ENCODE measurements at places on chromosomes 11 and 22.

DNA sequence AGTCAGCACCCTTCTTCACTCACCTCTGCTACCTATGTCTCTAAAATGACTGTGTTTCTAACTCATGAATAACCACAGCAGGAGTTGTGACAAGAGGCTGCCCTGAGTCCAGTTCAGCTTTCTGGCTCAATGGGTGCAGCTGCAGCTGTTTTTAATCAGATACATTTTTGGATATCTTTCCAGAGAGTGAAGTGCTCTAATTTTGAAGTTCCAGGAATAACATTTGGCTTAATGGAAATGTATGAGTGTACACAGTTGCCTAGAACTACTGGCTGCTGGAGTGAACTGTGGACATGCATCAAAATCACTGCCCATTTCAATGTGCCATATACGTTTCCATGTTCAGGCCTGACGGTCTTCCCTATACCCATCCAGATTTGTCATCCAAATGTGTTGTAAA is 769.5 kb upstream of the ANO3 start:
- DNase-seq, result no peak

DNA sequence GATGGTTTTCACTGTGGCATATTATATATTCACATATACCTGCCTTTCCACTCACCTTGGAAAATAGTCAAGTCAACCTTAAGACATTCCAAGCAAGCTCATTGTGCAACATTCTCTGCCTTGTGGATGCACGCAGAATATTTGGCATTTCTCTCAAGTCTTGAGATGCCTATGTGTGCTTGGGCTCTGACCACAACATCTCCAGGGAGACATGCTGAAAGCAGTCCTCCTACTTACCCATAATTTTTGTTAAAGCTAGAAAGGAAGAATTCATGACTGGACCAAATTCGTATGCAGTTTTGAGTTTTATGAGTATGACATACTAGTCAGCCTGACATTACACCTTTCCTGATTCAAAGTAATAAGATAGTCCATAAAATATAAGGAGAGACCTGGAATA is 684.0 kb downstream of the OPCML start:
- DNase-seq, result peak; percentile 26

DNA sequence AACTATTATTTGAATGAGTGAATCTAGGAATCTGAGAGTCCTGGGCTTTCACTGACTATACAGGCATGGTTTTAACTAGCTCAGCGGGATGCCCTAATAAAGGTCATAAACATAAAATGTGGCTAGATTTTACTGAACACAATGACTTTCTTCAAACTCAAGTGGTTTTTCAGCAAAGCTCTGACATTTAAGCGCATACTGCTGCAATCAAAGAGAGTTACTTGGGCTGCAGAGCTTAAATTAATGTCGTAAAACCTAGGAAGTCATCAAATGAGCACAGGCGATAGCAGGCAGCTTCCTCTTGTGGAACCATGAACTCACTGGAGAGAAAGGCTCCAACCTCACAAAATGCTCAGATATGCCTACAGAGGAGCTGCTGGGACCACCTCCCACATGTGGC is 6.7 kb downstream of the CSNK2A3 start:
- no peak for DNase-seq

- DNase-seq, result no peak
Observed at GRCh38 chr11:108122166-108122628, 830 bp downstream of the ACAT1 start.

DNA sequence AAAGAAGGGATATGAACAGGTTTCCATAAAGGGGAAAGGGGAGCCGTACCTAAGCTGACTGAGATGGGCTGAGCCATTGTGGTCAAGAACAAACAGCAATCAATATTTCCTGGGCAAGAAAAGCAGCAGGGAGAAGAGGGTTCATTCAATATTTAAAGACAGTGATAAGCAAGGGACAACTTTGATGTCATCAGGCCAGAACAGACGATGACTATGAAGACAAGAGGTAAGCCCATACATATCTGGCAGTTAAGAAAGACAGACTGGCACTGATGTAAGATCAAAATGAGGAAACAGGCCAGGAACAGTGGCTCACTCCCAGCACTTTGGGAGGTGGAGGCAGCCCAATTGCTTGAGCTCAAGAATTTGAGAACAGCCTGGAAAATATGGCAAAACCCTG is 2.4 kb downstream of the OR5A2 start:
- no peak for DNase-seq

GRCh38 chr11:99383648-99384245 is 363.0 kb downstream of the CNTN5 start:
- DNase-seq, result no peak

DNA sequence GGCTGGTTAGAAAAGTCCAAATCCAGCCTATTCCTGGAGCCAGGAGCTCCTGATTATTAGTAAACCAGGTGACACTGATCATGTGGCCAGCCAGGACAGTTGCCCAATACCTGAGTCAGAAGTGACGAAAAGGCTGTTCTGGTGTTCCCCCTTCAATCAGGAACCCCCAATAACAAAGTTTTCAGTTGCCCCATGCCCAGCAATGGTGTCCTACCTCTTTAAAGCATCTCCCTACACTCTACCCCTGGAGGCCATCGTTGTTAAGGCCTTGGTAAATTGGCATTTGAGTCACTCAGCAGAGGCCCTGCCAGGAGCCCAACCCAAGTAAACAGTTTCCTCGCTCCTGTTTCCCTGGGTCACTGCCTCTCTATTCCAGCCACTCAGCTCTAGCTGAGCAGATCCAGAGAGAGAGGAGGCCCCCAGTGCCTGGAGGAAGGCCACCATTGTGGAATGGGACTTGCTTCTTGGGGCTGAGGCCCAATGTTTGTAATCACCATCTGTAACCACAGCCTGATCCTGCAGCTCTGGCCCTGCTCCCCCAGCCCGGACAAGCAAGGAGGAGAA is 25.0 kb downstream of the ARHGAP1 start:
- no peak for DNase-seq

DNA sequence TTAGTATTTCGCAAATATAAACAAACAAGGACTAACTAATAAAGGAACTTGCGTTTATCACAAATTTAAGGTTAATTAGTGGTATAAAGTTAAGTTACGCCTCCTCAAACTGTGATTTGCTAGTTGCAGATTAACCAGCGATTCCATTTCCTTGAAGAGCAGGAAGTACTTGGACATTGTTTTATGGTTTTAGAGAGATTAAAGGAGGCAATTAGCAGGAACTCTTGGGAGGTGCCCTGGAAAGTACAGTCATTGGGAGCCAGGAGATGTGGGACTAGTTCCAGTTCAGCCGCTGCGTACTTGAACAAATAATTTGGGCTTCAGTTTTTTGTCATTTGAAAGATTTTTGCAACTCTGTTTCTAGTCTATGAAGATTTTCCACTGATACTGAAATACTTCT is 3.3 kb downstream of the FAM118B start:
- no peak for DNase-seq

DNA sequence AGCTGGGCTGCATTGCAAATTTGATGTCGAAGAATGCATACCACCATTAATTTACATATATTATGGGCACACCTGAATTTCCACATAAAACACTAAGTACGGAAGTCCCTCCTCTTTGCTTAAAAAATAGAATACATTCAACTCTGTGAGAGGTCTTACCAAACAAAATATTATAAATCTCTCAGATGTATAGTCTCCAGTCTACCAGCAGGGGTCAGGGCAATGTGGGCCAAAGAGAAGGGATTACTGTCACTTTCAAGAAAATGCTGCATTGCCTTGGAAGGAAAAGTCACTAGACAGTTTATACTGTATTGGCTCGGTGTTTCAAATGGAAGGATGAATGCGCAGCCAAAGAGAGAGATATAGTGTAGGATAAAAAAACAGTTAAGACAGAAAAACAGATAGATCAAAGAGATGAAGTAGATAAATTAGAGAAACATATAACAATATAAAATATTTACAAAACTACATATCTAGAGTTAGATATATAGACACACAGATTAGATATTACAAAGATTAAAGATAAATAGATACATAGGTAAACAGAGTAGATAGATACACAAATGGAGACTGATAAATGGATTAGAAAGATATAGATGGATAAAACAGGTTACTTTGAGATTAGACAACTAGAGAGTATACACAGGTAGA is 20.9 kb downstream of the SERGEF start:
- peak; percentile 51 for DNase-seq

GRCh38 chr11:20457001-20457799 is 69.7 kb downstream of the PRMT3 start:
- no peak for DNase-seq

DNA sequence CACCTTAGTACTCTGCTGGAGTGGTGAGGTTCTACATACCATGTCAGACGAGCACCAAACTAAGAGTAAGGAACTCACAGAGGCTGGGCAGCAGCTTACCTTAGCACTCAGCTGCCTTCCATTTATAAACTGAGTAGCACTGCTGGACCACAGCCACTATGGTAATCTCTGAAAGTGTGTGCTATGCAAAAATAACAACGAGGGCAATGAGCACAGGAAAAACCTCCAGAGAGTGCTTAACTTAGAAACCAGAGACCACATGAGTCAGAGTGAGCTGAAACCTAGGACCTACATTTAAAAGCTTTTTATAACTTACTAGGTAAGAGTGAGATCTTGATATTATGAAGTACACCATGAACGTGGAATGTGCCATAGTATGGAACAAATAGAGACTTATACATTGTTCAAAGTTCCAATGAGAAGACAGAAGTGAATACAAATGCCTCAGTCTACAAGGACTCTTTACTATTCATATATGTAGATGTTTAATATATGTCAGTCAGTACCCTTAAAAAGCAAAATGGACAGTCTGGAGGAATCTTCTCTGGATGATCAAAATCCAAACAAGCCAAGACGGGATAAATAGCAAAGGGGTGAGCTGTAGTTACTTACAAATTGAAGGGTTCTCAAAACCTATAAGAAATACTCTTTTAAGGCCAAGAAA is 17.2 kb upstream of the CD59 start:
- DNase-seq, result no peak

DNA sequence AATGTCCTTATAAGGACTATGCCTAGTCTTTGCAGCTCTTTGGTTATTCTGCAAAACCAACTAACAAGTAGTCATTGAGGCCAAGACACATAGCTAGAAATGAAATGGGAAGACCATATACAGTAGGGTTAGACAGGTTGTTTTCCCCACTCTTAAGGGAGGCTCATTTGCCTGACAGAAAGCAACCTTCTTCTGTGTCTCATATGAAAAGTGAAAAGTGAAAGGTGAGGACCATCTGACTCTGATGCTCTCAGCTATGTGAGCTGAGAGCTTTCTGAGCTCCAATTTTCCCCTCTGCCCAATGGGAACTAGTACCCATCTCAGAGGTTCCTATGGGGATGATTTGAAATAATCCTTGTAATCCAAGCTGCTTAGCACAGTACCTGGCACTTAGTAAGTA is 142.0 kb upstream of the BDNF start:
- no peak for DNase-seq

DNA sequence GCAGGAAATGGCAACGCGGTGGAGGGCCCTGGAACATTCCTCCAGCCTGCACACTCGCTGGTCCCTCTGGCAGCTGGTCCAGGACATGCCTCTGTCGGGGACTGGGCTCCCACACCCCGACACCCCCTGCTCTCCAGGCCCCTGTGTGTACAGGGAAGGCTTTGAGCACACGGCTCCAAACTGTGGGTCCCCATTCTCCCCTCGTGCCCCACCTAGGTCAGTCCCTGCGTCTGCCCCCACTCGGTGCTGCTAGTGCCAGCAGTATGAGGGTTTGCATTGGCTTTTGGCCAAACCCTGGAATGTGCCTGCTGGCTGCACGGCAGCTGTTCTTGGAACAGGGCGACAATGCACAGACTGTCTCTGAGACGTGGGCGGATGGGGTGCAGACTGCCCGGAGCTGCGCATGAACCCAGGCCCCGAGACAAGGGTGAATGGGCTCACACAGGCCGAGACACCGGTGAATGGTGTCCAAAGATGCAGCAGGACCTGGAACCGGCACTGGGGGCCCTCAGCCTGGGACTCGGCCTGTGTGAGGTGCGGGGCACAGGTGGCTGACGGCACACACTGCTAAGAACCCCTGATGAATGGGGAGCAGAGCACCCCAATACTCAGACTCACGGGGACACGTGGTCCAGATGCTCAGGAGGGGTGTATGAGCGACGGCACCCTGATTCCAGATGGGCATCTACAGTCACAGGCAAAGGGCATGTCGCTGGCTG is 7.5 kb upstream of the SYT8 start:
- DNase-seq, result no peak

DNA sequence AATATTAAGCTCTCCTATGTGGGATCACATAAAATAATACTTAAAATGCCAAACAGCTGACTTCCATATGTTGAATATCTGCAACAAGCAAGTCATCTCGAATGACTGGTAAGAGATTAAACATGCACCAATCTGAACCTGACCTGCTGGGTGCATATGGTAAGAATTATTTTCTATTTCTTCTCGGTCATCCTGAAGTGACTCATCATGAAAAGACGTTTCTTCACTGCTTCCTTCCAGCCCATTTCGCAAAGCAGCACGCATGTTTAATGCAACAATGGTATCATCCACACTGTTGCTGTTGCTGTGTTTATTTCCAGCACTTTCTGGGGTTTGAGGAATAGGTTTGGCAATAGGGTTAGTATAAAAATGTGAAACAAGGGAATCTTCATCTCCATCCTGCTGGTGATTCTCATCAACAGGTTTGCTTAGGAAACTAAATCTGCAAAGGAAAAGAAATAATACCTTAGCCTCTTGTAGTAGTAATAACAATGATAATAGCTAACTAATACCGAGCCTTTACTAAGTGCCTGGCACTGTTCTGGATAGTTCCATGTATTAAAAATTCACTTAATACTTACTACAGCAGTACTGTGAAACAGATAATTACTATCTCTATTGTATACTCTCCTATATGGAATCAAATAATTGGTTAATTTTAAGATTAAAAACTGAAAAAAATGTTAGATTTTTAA is 52.0 kb upstream of the CHRNA10 start:
- DNase-seq, result peak; percentile 27

DNA sequence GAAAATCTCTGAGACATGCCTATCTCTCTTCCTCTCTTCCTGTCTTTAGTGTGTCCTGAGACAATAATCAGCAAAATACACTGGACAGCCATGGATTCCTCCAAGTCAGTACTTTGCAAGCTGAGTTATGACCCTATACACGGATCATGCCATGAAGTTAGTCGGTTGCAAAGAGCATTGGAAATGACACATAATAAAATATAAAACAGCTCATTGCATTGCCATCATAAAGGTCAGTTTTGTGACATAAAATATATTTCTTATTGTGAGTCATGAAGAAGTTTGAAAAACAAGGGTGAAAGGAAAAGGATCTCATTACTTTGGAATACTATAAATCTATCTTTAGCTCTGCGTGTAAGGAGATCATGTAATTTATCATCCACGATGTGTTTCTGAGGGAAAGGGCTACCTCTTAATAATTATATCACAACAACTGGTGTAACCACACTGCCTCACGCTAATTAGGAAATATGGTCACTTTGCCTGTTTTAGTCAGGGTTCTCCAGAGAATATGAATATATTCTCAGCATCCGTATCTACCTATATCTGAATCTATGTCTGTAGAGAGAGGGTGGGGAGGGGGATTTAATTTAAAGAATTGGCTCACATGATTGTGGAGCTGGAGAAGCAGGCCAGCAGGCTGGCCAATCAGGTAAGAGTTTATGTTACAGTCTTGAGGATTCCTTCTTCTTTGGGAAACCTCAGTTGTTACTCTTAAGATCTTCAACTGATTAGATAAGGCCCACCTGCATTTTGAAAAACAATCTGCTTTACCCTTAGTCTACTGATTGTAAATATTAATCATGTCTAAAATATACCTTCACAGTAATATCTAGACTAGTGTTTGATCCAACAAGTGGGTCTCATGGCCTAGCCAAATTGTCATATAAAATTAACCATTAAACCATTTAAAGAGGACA is 198.8 kb downstream of the FAT3 start:
- DNase-seq, result no peak

All from trophoblast cell (in vitro differentiated cells and primary cell).